Kidney (tissue), 22 donors: ENCODE measurements at places on chromosomes 12 and 14. TPM values are rescaled to one million over a fixed set of nuclear protein-coding genes. Genes with fewer than 3 reads are reported as not detected.

The ZNF605 gene
- 5.0 TPM for polyA plus RNA-seq

The SDSL gene
- 116 TPM for polyA plus RNA-seq

The LAG3 gene
- polyA plus RNA-seq: not detected

The CIDEB gene
- 49.7 TPM for polyA plus RNA-seq
